ENCODE measurements at places on chromosomes 16 and 17.

- no peak for DNase-seq
These were observed 154.2 kb downstream of the MYO1D start for GRCh38 chr17:32722733-32723132.

DNA sequence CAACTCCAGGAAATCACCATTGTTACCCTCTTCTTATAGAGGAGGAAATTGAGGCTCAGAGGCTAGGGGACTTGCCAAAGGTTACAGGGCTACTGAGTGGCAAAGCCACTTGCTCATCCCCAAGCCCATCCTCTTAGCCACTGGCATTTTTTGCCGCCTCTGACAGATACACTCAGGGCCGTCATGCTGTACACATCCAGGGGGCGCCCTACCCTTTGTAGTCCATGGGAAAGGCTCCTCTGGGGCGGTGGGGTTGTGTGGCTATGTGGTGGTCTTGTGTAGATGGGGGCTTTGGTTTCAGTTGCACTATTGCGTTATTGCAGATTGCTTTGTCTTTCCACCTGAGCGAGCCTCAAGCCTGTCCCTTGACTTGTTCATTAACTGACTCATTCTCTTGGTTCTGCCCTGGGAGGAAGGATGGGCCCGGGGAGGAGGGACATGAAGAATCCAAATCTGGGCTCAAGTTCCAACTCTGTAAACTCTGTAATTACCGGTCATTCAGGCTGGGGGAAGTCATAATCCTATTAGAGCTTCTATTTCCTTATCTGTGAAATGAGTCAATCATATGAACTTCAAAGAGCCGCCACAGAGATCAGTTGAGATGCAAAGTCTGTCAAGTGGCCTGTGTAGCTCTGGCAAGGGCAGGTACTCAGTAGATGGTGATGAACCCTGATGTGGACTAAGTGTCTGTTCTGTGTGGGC lies 2.8 kb downstream of the NOS2 start:
- no peak for DNase-seq

DNA sequence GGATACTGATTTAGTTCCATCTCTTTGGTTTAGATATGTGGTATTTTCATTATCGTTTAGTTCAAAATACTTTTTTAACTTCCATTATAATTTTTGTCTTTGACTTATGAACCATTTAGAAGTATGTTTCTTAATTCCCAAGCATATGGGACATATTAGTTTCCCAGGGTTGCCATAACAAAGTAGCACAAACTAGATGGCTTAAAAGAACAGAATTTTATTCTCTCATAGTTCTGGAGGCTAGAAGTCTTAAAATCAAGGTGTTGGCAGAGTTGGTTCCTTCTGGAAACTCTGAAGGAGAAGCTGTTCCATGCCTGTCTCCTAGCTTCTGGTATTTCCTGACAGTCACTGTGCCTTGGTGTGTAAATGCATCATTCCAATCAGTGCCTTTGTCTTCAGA lies 291.5 kb upstream of the AXIN2 start:
- no peak for DNase-seq

DNA sequence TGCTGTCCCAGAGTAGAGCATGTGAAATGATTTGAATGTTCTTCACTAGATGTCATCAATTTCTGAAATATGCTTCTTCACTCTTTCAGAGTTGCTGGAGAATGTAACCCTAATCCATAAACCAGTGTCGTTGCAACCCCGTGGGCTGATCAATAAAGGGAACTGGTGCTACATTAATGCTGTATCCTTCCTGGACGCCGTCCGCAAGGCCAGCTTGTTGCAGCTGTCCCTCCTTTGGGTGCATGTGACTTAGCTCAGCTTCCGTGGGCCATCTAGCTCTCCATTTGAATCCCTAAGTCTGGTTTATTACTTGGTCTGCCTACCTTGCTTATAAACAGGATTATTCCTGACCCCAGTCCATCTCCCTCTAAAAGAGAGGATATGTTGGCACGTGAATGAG lies 58.8 kb downstream of the USP10 start:
- no peak for DNase-seq

DNA sequence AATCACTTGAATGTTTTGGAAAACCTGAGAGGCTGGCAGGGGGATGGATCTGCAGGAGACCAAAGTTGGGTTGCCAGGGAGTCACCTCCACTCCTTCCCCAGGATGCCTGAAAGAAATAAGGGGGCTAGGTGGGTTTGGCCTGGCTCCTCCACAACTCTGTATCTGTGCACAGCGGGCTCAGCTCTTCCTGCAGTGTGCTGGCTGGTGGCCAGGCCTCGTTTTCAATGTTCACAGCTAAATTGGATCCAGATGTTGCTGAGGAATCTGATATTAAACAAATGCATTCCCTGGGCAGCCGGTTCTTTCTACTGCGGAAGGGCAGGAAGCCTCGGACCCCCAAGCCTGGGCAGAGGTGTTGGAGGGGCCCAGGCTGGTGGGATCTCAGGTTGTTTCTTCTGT lies 106.2 kb downstream of the N4BP1 start:
- no peak for DNase-seq

- DNase-seq, result no peak
These were observed 32.2 kb downstream of the HS3ST3A1 start for GRCh38 chr17:13569398-13570123.

DNA sequence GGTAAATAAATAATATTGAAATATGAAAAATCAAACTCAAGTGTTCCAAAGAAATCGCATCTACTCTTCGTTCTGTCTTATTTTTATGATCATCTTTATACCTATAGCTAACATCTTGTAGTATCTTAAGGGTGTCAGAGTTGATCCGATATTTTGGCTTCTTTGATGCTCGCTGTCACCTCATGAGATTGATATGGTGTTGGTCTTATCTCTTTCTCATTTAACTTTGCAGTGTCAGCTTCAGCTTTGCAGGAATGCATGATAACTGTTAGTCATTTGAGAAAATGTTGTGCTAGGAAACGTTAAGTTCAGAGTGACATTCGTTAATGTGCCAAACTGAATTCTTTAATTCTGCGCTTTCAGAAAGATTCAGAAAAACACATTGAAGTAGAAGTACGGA lies 19.4 kb downstream of the NOL11 start:
- no peak for DNase-seq

- DNase-seq, result no peak
These were observed 9.5 kb downstream of the TBX21 start for GRCh38 chr17:47742319-47743181.

Data from right lobe of liver (tissue), 6 donors.